Mesothelial cell of epicardium (in vitro differentiated cells): ENCODE measurements at places on chromosomes 4 and X. TPM values are rescaled to one million over a fixed set of nuclear protein-coding genes. Genes with fewer than 3 reads are reported as not detected.

Gene CLDN22
- not detected in 3 replicates for total RNA-seq

DNA sequence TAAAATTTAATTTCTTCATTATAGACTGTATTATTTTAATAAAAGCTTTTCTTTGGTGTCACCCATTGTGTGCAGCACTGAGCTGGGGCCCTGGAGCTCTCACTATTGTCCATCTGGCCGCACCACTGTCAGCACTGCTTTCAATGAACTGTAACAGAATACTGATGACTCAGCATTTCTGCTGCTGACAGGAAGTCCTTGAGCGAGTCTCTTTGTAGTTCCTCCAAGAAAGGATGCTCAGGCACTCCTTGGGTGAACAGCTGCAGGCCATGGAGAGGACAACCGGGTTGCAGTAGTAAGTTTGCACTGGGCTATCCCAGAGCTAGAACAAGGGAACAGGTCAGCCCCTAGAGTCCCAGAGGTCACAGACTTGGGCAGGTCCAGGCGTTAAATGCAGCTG, 81.6 kb downstream of the SORBS2 start:
- no peak for DNase-seq

- no peak for DNase-seq
Measured at GRCh38 chr4:145351922-145352321, 129.7 kb upstream of the SMAD1 start.

- no peak for DNase-seq
Measured at GRCh38 chrX:129689796-129690195, 35.0 kb upstream of the APLN start.

- no peak for DNase-seq
Measured at GRCh38 chr4:48709901-48710300, 70.2 kb downstream of the FRYL start.

- DNase-seq: no peak
Measured at GRCh38 chr4:10040049-10040892, 19.0 kb upstream of the SLC2A9 start.

Gene SLC38A5
- 9.0 to 10.1 TPM (median 9.6 TPM) in 3 replicates for total RNA-seq

DNA sequence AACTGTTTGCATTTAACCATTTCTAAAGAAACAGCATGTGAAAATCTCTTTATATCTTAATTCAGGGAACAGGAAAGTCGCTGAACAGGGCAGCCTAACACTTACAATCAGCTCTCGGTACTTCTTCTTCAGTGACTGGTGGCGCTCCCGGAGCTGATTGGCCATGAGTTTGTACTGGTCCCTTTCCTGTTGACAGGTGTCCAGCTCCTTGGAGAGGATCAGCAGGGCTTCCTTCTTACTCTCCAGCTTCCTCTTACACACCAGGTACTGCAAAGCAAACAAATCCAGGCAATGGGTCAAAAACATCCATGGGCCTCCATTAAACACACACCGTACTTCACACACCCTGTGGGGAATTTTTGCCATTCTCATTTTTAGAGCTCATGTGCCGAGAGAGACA, 36.4 kb downstream of the CCDC149 start:
- no peak for DNase-seq

DNA sequence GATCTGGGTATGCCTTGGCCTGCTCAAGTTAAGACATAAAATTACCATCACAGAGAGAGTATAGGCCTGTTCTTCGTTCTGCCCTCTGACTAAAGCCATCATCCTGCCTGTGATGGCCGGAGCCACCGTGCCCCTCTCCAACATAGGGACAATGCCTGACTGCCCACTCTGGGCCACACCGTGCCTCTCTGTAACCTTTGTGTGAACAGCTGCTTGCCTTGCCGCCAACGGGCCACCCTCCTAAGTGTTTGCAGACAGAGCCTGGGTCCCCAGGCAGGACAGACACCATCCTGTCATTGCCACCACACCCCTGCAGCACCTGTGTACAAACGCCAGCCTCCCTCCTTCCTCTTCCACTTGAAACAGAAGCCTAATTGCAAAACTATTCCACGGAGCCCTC, 298.7 kb upstream of the TENM3 start:
- no peak for DNase-seq

DNA sequence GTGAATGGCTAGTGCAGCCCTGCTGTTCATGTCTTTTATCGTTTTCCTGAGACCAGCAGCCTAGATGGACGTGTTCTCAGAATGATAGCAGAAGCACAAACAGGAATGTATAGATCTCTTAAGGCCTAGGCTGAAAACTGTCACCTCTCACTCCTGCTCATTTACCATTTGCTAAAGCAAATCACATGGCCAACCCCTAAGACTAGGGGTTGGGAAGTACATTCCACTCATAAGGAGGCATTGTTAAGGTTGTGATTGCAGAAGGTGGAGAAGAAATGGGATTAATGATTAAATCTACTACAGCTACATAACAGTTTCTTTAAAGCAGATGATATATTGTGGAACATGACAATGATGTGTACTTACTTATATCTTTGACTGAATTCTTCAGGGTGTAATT, 536.8 kb upstream of the FTHL17 start:
- DNase-seq: no peak

Gene DRD5
- 0.09 TPM in 2 of 3 replicates, not detected in the other for total RNA-seq

Gene INPP4B
- 26.1 to 35.4 TPM (median 27.9 TPM) in 3 replicates for total RNA-seq

DNA sequence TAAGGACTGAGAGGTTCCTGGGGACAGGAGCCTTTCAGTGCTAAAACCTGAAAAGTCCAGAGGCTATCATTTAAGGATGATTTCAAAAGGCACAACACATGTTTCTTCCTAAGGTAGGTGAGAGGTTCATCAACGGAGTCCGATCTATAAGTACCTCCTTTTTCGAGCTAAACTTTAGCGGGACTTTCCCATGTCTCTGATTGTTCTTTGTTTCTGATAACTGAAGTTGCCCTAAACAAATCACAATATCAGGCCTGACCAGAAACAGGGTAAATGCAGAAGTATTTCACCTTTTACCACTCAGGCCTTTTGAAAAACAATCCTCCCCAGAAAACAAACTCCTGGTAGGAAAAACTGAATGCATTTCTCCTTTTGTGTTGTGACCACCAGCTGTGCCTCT, 17.6 kb downstream of the PIR start:
- no peak for DNase-seq

GRCh38 chr4:26032142-26032541, 118.1 kb downstream of the SMIM20 start:
- DNase-seq: no peak

DNA sequence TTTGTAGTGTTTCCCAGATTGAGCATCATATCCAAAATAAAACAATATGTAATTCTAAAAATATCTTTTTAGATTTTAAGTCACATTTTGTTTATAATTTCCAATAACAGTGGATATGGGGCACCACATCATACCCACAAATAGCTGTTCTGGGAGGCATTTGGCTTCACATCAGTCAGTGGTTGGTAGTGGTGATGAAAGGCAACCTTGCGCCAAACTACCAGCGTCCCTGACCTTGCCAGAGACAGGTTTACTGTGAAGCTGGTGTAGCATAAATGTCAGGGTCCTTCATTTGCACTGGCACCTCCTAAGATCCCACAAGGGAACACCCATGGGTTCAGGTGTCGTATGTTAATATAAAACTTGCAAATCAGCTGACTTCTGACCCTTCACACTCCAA, 222.2 kb downstream of the DCTD start:
- DNase-seq: no peak

GRCh38 chr4:166091912-166092510, 219.0 kb downstream of the TLL1 start:
- no peak for DNase-seq

Gene GABRG1
- total RNA-seq: 0.18 to 0.22 TPM (median 0.20 TPM) in 3 replicates

Gene PCDH7
- 74.3 to 78.8 TPM (median 76.7 TPM) in 3 replicates for total RNA-seq

Gene MAGEE2
- not detected in 3 replicates for total RNA-seq

DNA sequence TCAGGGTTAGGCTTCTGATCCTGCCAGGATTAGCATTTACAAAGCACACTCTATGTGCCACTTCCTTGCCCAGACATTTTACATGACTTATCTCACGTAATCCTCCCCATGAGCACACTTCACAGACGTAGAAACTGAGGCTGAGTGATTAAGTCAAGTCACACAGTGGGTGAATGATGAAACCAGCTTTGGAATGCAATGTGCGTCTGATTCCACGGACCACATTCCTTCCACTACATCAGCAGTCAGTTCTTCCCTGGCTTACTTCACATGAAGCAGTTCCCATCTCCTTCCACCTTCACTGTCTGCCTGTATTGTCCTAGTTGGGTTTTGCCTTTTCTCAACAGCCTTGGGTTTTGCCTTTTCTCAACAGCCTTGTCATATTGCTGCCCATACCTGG, 134.3 kb upstream of the PPARGC1A start:
- no peak for DNase-seq

GRCh38 chr4:147518846-147519767, 38.2 kb downstream of the EDNRA start:
- no peak for DNase-seq
